Activated CD4-positive, alpha-beta T cell treated with anti-CD3 and anti-CD28 coated beads for 36 hours (primary cell): ENCODE measurements at places on chromosomes 6 and 20. TPM values are rescaled to one million over a fixed set of nuclear protein-coding genes. Genes with fewer than 3 reads are reported as not detected.
A peak's percentile ranks its signal among the peaks of the same experiment; 100 is the strongest.

PREX1 gene
- 39.2 TPM for total RNA-seq

DNA sequence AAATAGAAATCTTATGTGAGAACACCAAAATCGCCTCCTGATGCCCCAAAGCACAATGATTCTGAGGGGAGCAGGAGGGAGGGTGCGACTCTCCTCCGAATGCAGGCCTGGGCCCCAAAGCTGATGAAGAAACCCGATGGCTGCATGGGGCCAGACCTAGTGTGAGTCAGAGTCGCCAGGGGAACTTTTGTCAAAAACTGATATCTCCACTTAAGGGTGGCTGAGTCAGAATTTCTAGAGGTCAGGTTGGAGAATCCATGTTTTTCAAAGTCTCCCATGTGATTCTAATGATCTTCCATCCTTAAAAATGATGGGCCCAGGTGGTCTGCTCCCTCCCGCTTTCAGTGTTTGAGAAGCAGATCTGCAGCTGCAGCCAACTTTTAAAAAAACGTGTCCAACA is 172.8 kb downstream of the BACH2 start:
- DNase-seq: peak; percentile 75

GTPBP2 gene
- total RNA-seq: 64.6 TPM

FAM217A gene
- total RNA-seq: not detected

GRCh38 chr6:38987503-38987902 is 61.1 kb upstream of the GLP1R start:
- DNase-seq: no peak

HCRTR2 gene
- not detected for total RNA-seq

KIF6 gene
- total RNA-seq: 0.43 TPM

SLC17A1 gene
- not detected for total RNA-seq

DNA sequence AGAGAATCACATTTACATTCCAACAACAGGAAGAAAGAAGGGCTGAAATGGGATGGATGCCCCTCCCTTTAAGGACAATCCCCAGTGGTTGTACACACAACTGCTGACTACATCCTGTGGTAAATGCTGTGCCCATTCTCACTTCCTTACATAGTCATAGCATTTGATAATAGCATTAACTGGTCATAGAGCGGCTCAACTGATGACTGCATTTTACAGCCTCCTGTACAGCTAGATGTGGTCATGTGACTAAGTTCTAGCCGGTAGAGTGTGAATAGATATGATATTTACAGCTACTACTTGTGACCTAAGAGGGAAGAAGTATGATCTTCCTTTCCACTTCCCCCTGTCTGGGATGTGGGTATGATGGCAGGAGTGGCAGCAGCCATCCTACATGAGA is 24.7 kb downstream of the KCNK17 start:
- no peak for DNase-seq

DNA sequence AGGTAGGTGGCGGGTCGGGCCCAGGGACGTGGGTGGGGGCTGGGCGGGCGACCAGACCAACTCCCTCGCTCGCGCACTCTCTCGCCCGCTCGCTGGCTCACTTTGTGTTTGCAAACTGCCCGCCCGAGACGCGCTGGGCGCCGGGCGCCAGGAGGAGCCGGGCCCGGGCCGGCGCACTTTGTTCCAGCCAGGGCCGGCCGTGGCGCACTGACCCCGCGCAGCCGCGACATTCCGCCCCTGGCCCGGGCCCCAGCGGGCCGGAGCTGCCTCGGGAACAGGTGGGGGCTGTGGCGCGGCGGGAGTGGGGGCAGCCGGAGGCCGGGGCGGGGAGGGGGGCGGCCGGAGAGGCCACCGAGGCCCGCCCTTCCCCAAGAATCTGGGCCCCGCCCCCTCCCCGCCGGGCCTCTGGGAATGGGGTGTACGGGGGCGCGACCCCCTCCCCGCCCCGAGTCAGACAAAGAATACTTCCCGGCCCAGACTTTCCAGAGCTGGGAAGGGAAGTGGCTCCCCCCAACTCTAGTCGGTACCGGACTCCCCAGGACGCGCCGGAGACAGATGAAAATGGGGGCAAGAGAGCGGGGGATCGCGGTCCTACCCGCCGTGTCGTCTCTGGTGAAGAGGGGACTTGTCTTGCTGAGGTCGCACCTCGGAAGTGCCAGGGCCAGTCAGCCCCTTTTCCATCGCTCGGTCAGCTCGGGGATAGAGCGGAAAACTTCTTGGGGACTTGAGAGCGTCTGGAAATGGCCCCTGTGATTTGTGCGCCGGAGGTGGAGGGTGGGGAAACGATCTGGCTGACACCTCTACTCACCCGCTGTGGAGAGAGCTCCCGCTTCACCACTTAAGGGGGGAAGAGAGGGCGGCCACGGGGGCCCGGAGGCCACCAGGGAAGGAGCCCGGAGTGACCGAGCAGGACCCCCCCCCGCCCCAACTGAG is 951 bp downstream of the FOXP4 start:
- DNase-seq: peak; percentile 58

PEDS1 gene
- total RNA-seq: 16.8 TPM

ALDH8A1 gene
- total RNA-seq: 0.67 TPM

TMEM244 gene
- not detected for total RNA-seq

CD93 gene
- 0.84 TPM for total RNA-seq

- no peak for DNase-seq
Observed at GRCh38 chr20:62027116-62027515, 38.6 kb downstream of the TAF4 start.

GRCh38 chr20:46371656-46372055 is 34.8 kb downstream of the ELMO2 start:
- DNase-seq: no peak

EMILIN3 gene
- total RNA-seq: 0.16 TPM

- no peak for DNase-seq
Observed at GRCh38 chr20:39464238-39464637, 502.1 kb downstream of the DHX35 start.

SRPK1 gene
- 100 TPM for total RNA-seq

GRCh38 chr6:168440520-168441433 is at the start of gene SMOC2:
SMOC2 (plus strand) TSS chr6:168441184; CDS start chr6:168441371, 187 bp downstream.
- DNase-seq: no peak

ULBP1 gene
- total RNA-seq: 2.7 TPM

- DNase-seq: no peak
Observed at GRCh38 chr6:97626671-97627441, 343.8 kb upstream of the MMS22L start.

- no peak for DNase-seq
Observed at GRCh38 chr20:36175475-36175995, 21.0 kb downstream of the EPB41L1 start.

IMPG1 gene
- not detected for total RNA-seq

PRR18 gene
- 0.11 TPM for total RNA-seq
